Thoracic aorta endothelial cell (primary cell): ENCODE measurements at places on chromosomes 6 and 20. TPM values are rescaled to one million over a fixed set of nuclear protein-coding genes. Genes with fewer than 3 reads are reported as not detected.

The RFX6 gene
- not detected in 2 replicates for total RNA-seq

The C6orf15 gene
- not detected in 2 replicates for total RNA-seq

The WFDC5 gene
- not detected in 2 replicates for total RNA-seq

The CD24 gene
- total RNA-seq = 1.1 and 1.7 TPM in 2 replicates

The PAX1 gene
- under 0.01 TPM in 1 of 2 replicates, not detected in the other for total RNA-seq

The SOBP gene
- 3.7 and 6.0 TPM in 2 replicates for total RNA-seq

The ZNF341 gene
- total RNA-seq = 2.0 and 2.4 TPM in 2 replicates

The CFAP61 gene
- total RNA-seq = not detected in 2 replicates

The HCRTR2 gene
- not detected in 2 replicates for total RNA-seq

The CAP2 gene
- 4.5 and 9.4 TPM in 2 replicates for total RNA-seq
